ENCODE measurements at places on chromosomes 3 and 15.
A peak's percentile ranks its signal among the peaks of the same experiment; 100 is the strongest.

GRCh38 chr15:71683411-71684274, 126.7 kb upstream of the NR2E3 start:
- DNase-seq = no peak

- no peak for DNase-seq
These were observed 490.1 kb upstream of the ARRDC4 start for GRCh38 chr15:97470417-97470816.

- DNase-seq = no peak
These were observed 442.5 kb downstream of the EPHB1 start for GRCh38 chr3:135237371-135238143.

- DNase-seq = no peak
These were observed 31.4 kb downstream of the HPS3 start for GRCh38 chr3:149160754-149161300.

DNA sequence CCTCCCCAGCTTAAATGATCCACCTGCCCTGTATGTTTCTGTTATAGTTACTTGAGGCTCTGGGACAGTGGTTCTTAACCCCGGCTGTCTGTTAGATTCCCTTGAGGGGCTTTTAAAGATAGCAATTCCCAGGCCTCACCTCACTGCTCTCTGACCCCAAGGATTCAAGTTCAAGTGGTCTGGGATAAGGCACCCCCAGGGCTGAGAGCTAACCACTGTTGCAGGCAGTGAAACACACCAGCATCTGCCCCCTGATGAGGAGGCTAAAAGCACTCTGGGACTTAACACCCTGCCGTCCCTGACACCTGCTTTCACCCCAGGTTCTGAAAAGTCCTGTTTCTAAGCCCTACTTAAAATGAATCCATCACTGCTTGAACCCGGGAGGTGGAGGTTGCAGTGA, 103.7 kb downstream of the LRRK1 start:
- no peak for DNase-seq

DNA sequence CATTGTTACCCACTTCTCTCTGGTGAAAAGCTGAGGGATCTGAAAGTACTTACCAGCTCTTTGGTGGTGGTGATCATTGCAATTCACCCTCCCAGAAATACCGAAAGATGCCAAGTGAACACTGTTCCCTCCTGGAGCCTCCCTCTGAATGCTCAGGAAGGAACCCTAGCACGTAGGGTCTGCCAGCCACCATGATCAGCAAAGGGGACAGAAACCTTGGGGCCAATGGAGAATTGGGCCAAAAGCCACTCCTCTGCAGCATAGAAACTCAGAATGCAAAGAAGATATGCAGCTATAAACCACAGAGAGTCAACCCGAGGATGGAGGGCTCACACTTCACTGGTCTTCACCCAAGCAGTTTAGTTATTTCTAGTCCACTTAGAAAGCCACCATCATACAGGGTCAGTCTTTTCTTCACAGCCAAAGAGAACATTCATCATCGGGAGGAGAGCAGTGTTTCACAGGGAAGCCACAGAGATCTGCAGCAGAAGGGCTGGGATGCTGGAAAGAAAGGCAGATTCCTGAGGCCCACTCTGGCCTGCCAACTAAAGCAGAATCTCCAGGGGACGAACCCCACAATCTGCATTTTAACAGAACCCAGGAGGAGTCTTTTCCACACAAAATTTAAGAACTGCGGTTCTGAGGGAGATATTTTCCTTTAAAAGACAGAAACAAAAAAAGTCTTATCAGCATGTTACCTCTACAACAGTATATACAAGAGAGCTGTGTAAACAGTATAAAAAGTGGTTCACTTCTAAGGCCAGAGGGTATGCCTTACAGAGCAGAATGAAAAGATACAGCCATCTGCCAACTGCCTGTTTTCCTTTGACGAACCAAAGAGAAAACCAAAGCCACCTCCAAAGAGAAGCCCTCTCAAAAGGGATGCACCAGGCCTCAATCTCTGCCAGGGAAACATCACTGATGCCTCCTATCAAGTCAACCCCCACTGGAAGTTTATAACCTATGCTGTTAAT, 11.3 kb downstream of the TBC1D2B start:
- no peak for DNase-seq

DNA sequence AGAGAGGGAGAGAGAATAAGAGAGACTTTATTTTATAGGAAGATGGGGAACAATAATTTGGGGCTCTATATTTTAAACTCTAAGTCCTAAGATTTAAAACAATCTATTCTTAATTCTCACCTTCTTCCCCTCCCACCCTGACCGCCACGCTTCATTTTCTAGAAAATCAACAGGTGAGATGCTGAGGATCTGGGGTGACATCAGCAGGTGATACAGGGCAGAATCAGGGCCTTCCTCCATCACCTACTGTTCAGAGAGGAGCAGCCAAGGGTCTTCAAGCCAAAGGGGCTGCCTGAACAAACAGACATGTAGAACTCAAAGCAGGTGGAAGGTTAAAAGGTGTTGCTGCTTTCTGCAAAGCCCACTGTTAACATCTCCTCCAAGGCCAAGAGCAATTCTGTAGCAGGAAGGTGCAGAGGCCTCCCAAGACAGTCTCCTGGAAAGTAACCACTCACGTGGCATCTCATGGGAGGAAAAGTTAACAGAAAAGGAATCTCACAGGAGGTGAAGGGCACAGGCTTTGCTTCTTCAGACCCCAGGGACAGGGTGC, 183.6 kb upstream of the TLE3 start:
- no peak for DNase-seq

DNA sequence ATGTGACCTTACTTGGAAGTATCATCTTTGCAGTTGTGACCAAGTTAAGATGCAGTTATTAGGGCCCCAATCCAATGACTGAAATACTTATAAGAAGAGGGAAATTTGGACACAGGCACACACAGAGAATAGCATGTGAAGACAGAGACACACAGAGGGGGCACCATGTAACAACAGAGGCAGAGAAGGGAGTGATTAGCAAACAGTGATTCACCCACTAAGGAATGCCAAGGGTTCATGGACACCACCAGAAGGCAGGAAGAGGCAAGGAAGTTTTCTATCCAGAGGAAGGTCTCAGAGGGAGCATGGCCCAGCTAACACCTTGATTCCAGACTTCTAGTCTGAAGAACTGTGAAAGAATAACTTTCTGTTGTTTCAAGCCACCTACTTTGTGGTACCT, 25.0 kb downstream of the SIDT1 start:
- no peak for DNase-seq

DNA sequence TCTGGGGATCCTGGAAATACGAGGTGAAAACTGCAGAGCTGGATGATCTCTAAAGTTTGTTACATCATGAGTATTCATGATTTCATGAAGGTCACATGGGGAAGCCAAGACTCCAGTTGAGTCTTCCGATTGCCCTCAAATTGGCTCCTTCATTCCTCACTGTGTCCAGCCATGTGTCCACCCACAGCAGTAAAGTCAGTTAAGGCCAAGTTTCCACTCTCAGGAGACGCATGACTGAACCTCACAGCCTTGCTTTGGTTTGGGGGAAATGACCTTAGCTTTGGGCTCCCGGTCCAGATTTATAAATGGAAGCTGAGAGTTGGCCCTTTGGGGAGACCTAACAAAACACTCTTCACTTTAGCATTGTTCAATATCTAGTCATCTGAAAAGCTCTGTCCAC, 289.7 kb upstream of the MCTP2 start:
- DNase-seq = no peak

DNA sequence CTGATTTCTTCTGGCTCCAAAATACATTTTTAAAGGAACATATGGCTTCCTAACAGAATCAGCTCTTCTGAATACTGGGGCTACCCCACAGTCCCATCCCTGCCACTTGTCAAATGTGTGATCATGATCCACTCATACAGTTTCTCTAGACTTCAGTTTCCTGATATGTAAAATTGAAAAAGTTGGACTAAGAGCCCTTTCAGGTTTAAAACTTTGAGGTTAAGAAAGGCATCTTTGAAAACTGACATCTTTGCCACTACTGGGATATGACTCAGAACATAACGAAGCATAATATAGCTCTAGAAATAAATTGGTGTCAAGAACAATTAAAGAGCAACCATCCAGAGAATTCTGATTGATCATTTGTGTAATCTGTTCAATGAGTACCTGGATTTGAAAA, 248.3 kb downstream of the IL5RA start:
- no peak for DNase-seq

DNA sequence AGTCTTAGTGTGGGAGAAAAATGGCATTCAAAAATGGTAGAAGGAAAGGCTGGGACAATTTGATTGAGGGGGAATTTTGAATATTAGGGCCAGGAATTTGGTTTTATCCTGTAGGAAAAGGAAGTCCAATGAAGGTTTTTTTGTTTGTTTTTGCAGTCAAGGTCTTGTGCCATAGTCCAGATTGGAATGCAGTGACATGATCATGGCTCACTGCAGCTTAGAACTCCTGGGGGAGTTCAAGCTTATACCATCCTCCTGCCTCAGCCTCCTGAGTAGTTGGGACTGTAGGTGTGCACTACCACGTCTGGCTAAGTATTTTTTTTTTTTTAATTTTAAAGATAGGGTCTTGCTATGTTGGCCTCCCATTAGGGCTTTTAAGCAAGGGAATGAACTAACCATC, 2.6 kb upstream of the SLC6A11 start:
- DNase-seq = no peak

DNA sequence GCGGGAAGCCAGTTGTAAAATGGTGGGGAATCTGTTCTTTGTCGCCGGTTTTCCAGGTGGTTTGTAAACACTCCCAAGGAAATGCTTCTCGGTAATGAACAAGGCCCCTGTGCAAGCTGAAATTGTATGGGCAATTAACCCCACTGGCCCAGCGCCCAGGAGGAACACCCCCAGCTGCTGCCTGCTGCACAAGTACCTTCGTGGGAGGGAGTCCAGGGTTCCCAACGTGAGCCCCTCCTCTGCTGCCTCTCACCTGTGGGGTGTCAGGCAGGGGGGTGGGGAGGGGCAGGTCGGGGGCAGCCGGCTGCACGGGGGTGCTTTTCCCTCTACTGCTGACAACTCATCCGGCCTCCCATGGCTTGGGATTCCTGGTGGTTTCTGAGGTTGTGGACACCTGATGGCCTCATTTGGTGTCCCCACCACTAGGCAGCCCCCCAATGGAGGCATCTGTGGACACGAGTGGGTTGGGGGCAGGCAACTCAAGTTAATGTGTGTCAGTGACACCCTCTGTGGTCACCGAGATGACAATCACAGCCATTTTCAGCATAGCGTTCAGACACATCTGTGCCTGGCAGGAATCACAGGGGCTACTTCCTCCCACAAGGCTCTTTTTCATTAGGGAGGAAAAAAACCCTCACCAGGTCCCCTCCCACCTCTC, 35.6 kb upstream of the PRR23E start:
- DNase-seq = peak; percentile 91

DNA sequence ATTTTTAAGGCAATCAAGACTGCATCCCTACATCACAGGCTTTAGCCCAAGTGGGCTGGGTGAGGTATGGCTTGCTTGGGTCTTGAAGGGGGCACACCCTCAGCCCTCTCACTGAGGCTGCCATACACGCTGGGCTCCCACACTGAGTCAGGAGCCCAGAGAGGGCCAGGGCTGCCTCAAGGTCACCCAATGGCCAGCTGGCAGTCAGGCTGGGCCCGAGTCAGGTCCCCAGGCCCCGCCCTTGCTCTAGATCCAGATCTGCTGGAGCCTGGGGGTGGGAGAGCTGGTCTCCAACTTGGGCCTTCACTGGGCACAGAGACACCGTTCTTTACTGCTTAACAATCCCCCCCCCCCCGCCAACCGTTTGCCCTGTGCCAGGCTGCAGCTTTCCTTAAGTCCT, 88.1 kb downstream of the IQSEC1 start:
- DNase-seq = no peak

DNA sequence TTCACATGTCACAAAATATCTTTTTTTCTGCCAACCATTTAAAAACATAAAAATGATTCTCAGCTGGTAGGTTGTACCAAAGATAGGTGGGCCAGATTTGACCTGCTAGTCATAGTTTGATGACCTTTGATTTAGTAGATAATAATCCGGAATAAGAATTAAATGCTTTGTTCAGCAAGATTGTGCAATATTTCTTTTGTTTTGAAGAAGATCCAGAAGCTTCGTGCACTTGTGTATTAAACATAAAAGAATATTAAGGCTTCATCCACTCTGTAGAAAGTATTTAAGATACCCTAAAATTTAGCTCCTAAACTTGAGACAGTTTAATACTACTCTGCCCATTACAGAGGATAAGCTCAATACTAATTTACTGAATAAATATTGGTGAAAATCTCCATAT, 258.4 kb downstream of the ADAMTSL3 start:
- DNase-seq = no peak

DNA sequence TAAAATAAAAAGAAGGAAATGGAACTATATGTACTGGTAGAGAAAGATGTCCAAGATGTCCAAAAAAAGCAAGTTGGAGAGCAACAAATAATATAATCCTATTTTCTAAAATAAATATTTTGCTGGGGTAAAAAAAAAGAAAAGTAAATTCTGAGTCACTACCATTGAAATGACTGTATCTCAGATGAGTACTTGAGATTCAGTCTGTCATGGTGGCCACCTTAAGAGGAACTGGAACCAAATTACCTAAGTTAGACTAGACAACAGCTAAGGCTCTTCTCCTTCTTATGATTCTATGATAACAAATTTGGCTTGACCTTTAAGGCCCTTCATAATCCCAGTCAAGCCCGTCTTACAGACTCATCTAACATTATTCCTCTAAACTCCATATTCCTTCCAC, 270.6 kb upstream of the HES1 start:
- no peak for DNase-seq

DNA sequence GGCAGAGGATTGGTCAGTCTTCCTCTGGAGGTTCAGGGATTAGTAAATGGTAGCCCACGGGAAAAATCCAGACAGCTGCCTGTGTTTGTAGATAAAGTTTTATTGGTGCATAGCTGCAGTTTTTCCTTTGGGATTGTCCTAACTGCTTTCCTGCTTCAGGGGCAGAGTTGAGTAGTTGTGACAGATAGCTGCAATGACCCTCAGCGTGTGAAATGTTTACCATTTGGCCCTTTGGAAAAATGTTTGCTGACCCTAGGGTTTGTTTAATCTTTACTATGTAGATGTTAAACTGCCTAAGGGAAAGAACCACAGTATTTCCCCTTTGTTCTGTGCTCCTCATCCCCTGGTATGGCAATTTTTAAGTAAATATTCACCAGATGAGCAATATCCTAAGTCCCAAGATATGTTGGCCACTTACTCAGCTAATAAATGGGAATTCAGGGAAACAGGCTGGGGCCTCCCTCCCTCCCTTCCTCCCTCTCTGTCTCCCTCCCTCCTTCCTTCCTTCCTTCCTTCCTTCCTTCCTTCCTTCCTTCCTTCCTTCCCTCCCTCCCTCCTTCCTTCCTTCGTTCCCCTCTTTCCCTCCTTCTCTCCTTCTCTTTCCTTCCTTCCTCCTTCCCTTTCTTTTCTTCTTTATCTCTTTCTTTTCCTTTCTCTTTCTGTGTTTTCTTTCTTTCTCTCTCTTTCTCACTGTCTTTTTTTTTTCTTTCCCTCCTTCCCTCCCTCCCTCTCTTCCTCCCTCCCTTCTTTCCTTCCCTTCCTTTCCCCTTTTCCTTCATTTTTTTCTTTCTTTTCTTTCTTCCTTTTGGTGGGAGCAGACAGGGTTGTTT, 234.6 kb upstream of the BHLHE40 start:
- DNase-seq = no peak

DNA sequence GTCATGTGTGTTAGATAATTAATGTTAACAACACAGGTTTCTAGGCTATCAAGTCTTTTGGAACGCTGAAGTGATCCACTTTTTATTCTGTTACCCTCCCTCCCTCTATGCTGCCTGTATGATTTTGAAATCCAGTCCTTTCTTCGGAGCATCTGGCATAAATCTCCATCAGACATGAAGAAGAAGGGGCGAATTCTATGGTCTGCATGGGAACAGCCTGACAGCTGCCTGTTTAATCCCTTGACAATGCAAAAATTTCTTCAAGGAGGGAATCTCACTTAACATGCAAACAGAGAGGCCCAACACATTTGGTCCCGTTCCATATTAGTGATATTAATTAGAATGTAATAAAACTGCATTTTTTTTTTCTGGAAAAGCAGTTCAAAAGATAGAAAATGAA, 145.2 kb downstream of the VGLL3 start:
- no peak for DNase-seq
